ENCODE measurements at places on chromosomes 5 and 9. TPM values are rescaled to one million over a fixed set of nuclear protein-coding genes. Genes with fewer than 3 reads are reported as not detected.

POU5F2 gene
- 1.9 TPM for total RNA-seq

BTNL8 gene
- total RNA-seq, result 0.96 TPM

ANKRD34B gene
- total RNA-seq, result 0.10 TPM

DNA sequence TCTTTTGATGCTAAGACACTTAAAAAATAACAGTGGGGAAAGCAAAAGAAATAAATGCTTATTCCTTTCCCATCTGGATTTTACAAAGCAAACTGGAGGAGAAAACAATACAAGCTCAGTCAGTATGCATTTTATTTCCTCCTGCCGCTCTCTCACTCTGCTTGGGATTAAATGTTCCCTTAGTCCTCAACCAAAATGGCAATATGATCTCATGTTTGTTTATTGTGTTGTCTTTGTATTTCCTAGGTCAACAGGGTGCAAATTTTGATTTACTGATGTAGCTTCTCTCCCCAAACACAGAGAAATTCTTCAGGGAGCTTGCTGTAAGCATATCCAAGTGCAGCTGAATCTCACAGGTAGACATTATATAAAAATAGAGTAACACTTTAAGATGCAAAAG is 92.1 kb upstream of the ERBIN start:
- no peak for DNase-seq

DNA sequence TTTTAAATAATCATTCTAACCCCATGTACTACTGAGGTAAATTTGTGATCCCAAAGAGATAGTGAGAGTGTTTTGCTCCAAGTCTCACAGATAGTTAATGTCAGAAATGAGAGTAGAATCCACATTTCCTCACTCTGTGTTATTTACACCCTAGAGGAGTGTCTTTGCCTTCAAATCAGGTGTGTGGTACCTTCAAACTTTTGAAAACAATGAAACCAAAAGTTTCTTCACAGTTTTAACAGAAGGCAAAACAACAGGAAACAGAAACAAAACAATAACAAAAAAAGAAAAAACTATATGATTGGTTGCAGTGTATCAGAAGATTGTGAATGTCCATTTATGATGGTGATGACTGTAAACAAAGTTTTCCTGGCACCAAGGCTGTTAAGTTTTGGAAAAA is 85.9 kb downstream of the ERBIN start:
- no peak for DNase-seq

- DNase-seq, result no peak
Observed at GRCh38 chr5:135073761-135074345, 39.8 kb upstream of the PITX1 start.

- DNase-seq, result no peak
Observed at GRCh38 chr5:150067405-150067960, 18.9 kb downstream of the CSF1R start.

DNA sequence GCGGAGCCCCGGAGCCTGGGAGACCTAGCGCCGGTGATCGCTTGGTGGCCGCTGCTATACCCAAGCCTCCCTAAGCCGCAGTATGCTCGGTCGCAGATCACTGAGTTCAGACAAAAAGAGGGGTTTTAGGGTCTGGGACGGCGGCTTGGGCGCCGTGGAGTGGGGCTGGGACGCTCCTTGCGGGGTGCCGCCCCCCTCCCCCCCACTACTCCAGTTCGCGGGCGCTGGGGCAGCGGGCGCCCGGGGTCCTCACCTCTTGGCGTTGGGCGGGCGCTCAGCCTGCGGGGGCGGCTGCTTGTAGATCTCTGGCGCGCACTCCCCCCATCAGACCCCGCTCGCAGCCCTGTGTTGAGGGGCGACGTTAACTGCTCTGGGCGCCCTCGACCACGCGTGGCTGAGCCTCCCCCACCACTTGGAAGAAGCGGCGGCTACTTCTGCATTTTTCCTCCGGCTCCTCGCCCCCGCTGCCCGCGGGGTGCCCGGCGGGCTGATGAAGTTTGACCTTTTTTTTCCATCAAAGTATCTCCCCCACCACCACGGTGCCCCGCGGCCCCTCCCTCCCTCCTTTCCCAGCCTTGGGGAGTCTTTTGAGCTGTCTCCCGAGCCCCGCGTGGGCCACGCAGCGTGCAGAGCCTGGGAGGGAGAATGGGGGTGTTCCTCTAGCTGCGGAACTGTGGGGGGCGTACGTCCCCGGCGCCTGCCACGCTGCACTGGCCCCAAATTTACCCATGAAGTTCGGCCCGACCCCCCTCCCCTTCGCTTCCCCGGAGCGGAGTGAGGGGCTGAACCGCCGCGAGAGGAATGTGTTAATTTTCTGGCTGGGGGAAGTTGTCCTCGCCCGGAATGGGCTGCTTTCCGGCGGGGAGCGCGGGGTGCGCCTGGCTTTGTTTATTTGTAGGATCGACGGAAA is 1.2 kb downstream of the CXXC5 start:
- no peak for DNase-seq

- no peak for DNase-seq
Observed at GRCh38 chr5:94820488-94820887, 202.0 kb downstream of the SLF1 start.

- DNase-seq, result no peak
Observed at GRCh38 chr5:32840606-32841005, 129.5 kb downstream of the NPR3 start.

GRCh38 chr5:90932052-90932699 is 373.6 kb downstream of the ADGRV1 start:
- DNase-seq, result no peak

GRCh38 chr5:159263569-159263905 is 447 bp downstream of the UBLCP1 start:
- no peak for DNase-seq

DNA sequence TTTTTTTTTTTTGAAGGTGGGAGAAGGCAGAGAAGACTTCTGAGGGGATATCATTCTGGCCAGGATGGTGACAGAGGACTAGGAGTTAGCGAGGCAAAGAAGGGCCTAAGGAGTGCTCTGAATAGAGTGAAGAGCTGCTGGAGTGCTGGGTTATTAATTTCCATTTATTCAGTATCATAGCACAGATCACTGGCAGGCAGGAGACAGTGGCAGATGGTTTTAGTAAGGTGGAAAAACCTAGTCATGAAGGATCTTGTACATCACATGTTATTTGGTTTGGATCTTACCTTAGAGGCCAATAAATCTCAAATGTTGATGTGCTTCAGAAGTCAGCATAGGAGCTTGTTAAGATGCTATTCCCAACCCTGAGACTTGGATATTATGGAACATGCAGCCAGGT is 165.5 kb downstream of the TTLL11 start:
- DNase-seq, result no peak

GRCh38 chr9:134950386-134951210 is 32.9 kb upstream of the FCN1 start:
- no peak for DNase-seq

DNA sequence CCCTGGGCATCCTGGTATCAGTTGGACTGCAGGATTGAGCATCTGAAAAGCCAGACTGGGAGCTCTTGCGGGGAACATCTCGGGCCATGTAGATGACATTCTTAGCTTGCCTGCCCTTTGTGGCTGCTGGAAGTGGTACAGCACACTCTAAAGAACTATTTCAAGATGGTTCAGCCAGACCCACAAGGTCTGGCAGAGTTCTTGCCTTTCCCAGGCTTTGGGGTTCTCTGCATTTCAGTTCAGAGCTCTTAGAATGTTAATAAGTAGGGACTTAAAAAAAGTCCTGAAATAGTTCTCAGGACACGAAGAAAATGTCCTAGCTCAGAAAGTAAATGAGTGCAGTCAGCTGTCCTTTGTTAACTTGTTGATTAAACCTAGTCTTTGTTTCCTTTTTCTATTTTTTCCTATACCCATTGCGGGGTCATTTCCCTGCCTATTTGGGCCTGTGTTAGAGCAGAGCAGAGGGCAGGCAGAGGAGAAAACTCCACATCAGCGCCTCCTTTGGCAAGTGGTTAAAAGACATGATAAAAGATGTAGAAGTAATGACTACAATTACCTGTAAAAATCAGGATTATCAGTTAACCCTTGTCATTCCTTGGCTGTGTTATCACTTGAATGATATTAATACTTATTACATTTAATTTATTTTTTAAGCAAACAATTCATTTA is 291.5 kb downstream of the ZSWIM6 start:
- DNase-seq, result no peak

DNA sequence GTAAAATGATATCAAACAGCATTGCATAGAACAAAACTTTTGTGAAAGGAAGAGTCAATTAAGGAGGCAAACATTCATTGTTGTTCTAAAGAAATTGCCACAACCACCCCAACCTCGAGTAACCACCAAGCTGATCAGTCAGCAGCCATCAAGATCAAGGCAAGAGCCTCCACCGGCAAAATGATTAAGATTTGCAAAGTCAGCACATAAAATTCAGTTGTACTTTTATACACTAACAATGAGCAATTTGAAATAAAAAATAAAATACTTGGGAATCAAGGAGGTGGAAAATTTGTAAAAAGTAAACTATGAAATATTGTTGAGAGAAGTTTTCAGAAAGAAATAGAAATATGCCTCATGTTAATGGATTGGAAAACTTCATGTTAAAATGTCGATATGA is 1118.5 kb downstream of the PTPRD start:
- DNase-seq, result no peak

DNA sequence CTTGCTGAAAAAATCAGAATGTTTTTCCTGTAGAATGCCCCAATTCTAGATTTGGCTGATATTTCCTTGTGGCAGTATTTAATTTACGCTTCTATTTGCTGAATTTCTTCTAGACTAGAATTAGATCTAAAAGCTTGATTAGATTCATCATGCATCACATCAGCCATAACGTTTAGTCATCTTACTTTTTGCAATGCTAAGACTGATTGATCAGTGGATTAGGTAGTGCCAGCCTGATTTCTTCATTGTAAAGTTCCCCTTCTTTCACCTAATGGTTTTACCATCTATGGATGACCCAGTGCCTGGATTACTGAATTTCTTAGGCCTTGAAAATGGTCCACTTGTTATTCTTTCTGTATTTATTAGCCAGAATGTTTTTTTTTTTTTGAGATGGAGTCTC is 83.9 kb downstream of the PBX3 start:
- DNase-seq, result no peak

All from mesenteric fat pad (tissue), 1 donor.